IMR-90 (cell line): ENCODE measurements at places on chromosomes 4 and X. TPM values are rescaled to one million over a fixed set of nuclear protein-coding genes. Genes with fewer than 3 reads are reported as not detected.

ZFP92 gene
- total RNA-seq, result under 0.01 TPM in 2 replicates

TRPC5OS gene
- total RNA-seq, result not detected in 2 replicates

MAGEA4 gene
- total RNA-seq, result not detected in 2 replicates

GAB1 gene
- 8.9 and 12.0 TPM in 2 replicates for total RNA-seq

WNK3 gene
- 1.4 TPM in 2 replicates for total RNA-seq

SULT1B1 gene
- under 0.01 and 0.18 TPM in 2 replicates for total RNA-seq

AKAP4 gene
- not detected in 2 replicates for total RNA-seq

MAGEA2B gene
- not detected in 2 replicates for total RNA-seq

ARHGAP24 gene
- 21.9 and 24.0 TPM in 2 replicates for total RNA-seq

KLF8 gene
- total RNA-seq, result under 0.01 TPM in 1 of 2 replicates, not detected in the other

CD38 gene
- not detected in 2 replicates for total RNA-seq

MOB1B gene
- total RNA-seq, result 5.7 and 15.0 TPM in 2 replicates

ZCCHC18 gene
- total RNA-seq, result 0.36 and 0.83 TPM in 2 replicates

DKC1 gene
- 63.8 and 66.7 TPM in 2 replicates for total RNA-seq

RASL11B gene
- 0.18 and 0.28 TPM in 2 replicates for total RNA-seq

MAGEC3 gene
- total RNA-seq, result not detected in 2 replicates
